ENCODE measurements at places on chromosomes 16 and 17. TPM values are rescaled to one million over a fixed set of nuclear protein-coding genes. Genes with fewer than 3 reads are reported as not detected.

VAT1L gene
- 19.9 TPM for total RNA-seq

DNA sequence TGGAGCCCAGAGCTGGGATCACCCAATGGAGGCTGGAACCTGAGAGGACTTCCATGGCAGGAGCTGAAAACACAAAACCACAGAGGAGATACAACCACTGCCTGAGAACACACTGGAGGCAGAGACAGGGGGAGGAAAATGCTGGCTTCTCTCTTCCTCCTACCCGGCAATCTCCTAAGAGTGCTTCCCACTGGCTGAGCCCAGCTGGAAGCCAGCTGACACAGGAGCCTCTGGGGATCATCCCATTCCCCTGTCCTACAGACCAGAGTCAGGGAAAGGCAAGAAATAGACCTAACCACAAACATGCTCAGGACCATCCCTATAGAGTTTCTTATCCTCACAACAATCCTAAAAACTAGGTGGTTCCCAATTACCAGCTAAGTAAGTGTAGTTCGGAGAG, 112.4 kb upstream of the CDH5 start:
- no peak for DNase-seq
- no peak overlapping the region for H3K4me3 ChIP-seq
- no peaks in the 10 kb centered on the region for H3K36me3 ChIP-seq
- H3K27ac ChIP-seq: no peak overlapping the region
- H3K27me3 ChIP-seq: no peaks in the 10 kb centered on the region

DNA sequence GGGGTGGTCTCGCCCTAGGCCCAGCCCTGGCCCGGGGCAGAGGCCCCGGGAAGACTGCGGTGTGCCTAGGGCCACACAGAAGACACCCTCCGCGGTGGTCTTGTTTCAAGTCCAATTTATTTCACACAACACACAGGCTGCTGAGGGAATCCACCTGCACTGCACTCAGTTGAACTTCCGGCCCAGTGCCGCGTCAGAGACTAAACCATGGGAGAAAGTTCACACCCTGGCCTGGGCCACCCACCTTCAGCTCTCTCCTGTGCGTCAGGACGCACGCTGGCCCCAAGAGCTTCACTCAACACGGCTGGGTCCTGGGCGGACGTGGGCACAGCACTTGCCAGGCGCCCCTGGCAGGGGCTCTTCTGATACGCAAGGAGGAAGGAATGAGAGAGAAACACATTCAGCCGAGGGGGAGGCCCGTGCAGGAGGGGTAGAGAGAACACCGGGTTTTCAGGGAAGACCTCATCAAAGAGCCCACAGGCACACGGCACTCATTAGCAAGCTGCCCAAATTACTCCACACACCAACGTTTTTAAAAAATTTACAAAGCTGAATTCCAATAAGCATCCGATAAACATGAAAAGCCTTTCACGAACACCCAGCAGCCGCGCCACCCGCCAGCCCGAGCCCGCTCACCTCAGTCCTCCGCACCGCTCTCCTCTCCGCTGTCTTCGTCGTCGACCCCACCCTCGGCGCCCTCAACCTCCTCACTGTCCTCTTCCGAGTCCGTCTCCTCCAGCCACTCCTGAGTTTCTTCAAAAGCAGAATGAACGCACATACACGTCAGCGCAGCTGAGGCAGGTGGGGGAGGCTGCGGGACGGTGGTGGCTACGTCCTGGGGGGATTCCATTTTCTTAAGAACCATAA, 57.8 kb downstream of the KLHDC4 start:
- H3K36me3 ChIP-seq: peaks cover 9% of the 10 kb centered on the region
- H3K27ac ChIP-seq: no peak overlapping the region
- no peak for DNase-seq
- H3K4me3 ChIP-seq: no peak overlapping the region
- H3K4me1 ChIP-seq: no peaks in the 10 kb centered on the region
- H3K27me3 ChIP-seq: no peaks in the 10 kb centered on the region

DNA sequence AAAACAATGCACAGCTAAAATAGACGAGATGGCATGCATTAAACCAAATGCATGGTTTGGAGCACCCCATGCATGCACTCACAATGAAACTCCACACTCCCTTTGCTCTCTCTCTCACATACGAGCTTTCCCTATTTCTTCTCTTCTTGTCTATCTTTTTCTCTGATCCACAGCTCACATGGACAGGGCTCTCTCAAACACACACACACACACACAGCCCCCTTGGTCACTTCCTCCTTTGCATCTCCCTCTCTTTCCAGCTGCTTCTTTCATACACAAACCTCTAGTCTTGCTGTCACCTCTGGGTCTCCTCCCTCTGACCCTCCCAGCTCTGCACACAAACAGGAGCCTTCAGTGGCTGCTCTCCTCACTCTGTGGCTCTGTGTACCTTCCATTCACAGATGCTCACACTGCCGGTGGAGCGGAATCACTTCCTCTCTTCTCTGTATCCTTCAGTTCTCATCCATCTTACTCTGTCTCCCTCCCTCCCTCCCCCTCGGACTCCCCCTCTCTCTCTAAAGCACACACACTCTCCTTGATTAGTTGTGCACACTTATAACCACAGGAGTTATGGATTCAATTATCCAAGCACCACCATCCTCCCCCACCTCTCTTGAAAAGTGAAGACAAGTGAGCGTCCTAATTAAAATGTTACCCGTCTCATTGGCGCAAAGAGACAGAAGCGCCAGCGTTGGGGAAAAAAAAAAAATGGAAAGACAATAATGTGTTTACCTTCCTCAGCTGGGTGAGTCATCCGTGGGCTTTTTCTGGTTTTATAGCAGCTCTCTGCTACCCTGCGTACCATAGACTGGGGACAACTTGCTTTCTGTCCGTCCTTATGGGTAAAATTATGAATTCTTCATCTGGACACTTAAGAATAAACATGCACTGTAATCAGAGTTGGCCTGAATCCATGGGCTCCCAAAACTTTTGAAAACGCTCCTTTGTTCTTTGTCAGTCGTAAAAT, 90.8 kb downstream of the SHISA6 start:
- H3K36me3 ChIP-seq: no peaks in the 10 kb centered on the region
- no peaks in the 10 kb centered on the region for H3K4me1 ChIP-seq
- no peak overlapping the region for H3K4me3 ChIP-seq
- no peaks in the 10 kb centered on the region for H3K27me3 ChIP-seq

GRCh38 chr17:54439816-54440215, 460.8 kb upstream of the TOM1L1 start:
- no peaks in the 10 kb centered on the region for H3K27me3 ChIP-seq
- no peaks in the 10 kb centered on the region for H3K36me3 ChIP-seq
- DNase-seq: no peak
- no peak overlapping the region for H3K4me3 ChIP-seq

DNA sequence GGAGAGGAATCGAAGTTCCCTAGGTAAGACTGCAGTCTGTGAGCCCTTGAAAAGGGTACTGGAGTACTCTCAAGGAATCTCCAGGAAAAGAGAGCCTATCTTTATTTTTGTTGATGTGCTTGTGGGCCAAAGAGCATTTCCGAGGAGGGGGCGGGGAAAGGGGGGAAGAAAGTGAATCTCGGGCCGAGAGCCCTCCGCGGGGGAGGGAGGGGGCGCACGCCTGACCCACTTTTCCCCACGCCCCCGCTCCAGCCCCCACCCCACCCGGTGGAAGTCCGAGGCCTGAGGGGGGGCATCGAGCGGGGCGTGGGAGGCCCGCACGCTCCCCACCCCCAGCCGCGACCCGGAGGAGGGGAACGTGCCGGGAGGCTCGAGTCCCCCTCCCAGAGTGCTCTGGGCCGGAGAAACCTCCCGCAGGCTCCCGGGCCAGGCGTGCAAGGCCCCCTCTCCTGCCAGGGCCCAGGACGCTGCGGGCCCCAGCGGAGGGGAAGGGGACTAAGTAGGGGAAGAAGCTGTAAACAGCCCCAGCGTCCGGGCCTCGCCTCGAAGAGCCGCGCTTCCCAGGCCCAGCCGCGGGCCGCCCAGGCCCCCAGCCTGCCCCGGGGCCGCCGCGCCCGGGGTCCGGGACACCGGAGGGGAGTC, 444 bp downstream of the HELZ start:
- H3K36me3 ChIP-seq: no peaks in the 10 kb centered on the region
- peak overlapping the region; percentile 74 for H3K27ac ChIP-seq
- H3K4me1 ChIP-seq: peaks cover 4% of the 10 kb centered on the region
- H3K27me3 ChIP-seq: no peaks in the 10 kb centered on the region

GRCh38 chr17:20279631-20280030, 187.7 kb downstream of the LGALS9B start:
- no peak for DNase-seq
- H3K27ac ChIP-seq: no peak overlapping the region
- no peaks in the 10 kb centered on the region for H3K36me3 ChIP-seq
- no peak overlapping the region for H3K4me3 ChIP-seq
- no peaks in the 10 kb centered on the region for H3K4me1 ChIP-seq
- H3K27me3 ChIP-seq: no peaks in the 10 kb centered on the region

- H3K27me3 ChIP-seq: no peaks in the 10 kb centered on the region
- peak; percentile 77 for DNase-seq
- peak overlapping the region; percentile 28 for H3K27ac ChIP-seq
- H3K4me1 ChIP-seq: peaks cover 97% of the 10 kb centered on the region
- no peaks in the 10 kb centered on the region for H3K36me3 ChIP-seq
- no peak overlapping the region for H3K4me3 ChIP-seq
Observed at GRCh38 chr17:38881600-38882191, 11.8 kb downstream of the LASP1 start.

GRCh38 chr16:75244844-75245758, 6.3 kb downstream of the BCAR1 start:
- peak overlapping the region; percentile 86 for H3K27ac ChIP-seq
- H3K36me3 ChIP-seq: peaks cover 22% of the 10 kb centered on the region
- peak; percentile 65 for DNase-seq
- no peak overlapping the region for H3K4me3 ChIP-seq
- H3K4me1 ChIP-seq: peaks cover 72% of the 10 kb centered on the region

Measured in tibial nerve (tissue), 4 donors.